Hematopoietic multipotent progenitor cell treated with erythropoietin and hydrocortisone succinate and interleukin-3 and kit ligand, for 4 days (in vitro differentiated cells): ENCODE measurements at places on chromosomes 1 and 21.

GRCh38 chr1:202923533-202923932, 3.5 kb downstream of the KLHL12 start:
- no peak for DNase-seq

- DNase-seq: no peak
Measured at GRCh38 chr1:202561726-202562443, 148.4 kb downstream of the SYT2 start.

DNA sequence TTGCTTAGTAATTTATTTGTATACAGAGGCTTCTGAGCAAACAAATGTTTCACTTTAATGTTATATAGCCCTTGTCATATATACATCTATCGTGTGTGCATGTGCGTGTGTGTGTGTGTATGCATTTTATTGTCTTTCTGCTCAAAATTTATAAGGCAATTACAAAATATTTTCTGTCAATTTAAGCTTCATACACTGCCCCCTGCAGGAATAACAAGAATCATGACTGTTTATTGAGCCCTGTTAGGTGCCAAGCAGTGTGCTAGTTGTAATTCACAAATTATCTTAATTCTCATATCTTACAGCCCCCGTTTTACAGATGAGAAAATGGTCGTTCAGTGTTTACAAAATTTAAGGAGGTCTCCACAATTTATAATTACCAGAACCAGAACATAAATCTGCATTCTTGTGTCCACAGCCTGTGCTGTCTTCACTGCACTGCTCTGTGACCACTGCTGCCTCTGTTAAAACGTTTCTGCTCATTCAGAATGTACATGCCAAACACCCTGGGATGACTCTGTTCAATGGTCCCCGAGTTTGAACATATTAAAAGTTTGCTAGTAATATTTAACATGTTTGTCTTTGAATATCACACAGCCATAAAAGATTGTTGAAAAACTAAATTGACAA, 181.3 kb downstream of the ATP6V1G3 start:
- DNase-seq: peak; percentile 60

DNA sequence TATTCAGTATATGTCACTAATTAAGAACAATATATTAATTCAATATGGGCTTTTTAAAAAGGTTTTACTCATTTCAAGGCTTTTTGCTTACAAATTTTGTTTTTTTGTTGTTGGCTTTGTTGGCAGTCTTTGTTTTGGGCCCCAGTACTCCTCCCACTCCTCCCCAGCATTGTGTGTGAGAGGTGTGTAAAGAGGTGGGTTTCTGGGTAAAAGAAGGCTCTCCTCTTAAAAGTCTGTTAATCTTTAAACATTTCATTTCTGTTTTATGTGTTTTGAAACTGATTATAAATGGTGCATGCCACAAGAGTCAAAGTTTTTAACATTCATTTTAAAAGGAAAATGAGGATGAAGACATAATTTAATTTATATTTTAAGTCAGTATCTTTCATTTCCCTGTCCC, 79.6 kb downstream of the SASS6 start:
- no peak for DNase-seq

GRCh38 chr1:221264848-221265247, 385.6 kb downstream of the HLX start:
- no peak for DNase-seq

DNA sequence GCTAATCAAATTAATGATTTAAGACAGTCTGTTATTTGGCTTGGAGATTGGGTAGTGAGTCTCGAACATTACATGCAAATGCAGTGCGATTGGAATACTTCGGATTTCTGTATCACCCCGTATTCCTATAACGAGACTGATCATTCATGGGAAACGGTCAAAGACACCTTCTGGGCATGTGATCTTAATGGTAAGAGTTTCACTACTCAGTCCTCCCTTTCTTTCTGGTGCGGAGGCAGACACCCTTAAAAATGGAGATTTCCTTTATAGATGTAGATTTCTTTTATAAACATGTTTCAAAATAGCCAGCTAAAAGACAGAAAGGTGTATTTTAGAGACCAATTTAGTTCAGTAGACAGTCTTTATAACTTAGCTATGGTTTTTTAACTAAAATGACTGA, 74.4 kb downstream of the HS2ST1 start:
- no peak for DNase-seq

- DNase-seq: no peak
Measured at GRCh38 chr1:113137563-113137962, 64.6 kb downstream of the LRIG2 start.

- DNase-seq: no peak
Measured at GRCh38 chr1:4512636-4513035, 141.8 kb upstream of the AJAP1 start.

- DNase-seq: no peak
Measured at GRCh38 chr1:226682871-226683814, 55.9 kb downstream of the ITPKB start.

DNA sequence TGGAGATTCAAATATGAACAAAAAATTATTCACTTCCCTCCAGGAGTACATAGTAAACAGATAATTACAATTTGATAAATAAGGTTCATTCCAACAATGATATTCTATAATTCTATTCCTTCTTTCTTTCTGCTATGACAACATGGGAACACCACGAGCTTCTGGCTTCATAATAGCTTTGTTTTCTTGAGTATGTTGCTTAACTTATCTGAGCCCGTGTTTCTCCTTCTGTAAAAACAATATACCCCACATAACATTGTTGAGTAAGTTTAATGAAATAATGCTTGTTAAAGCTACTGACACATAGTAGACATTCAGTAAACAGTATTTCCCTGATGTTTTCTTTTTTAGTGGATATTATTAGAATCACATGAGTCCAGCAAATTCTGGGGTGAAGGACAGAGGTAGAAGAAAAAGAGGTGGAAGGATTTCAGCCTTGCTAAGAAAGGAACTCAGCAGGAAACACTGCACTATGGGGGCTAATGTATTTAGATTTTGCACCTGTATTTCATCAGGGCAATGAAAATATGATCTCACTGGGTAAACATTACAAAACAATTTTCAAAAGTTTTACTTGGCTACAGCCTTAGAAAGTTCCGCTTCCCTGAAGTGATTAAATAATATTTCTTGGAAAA, 430.8 kb upstream of the C1orf87 start:
- DNase-seq: no peak

GRCh38 chr1:6554907-6555778, at the start of gene TAS1R1:
TSS of gene TAS1R1 (plus strand) at chr1:6555307. CDS start at chr1:6555374, 67 bp downstream.
- no peak for DNase-seq

- DNase-seq: no peak
Measured at GRCh38 chr1:232499188-232499587, 130.7 kb downstream of the SIPA1L2 start.

DNA sequence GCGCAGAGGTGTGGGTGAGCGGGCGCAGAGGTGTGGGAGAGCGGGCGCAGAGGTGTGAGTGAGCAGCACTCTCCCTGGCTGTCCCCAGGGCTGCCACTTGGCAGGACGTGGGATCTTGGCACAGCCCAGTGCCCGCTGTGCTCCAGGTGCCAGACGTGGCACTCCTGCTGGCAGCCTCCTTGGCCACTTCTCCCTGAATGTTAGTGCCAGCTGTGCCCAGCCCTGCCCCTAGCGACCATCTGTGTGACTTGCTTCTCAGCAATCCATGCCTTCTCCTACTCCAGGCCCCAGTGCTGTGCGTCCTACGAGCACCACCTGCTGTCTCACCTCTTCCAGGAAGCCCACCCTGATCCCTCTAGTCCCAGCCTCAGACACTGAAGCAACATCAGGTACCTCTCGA, 30.5 kb downstream of the KRTAP10-1 start:
- peak; percentile 14 for DNase-seq

GRCh38 chr1:53769780-53770179, 30.8 kb upstream of the GLIS1 start:
- no peak for DNase-seq

DNA sequence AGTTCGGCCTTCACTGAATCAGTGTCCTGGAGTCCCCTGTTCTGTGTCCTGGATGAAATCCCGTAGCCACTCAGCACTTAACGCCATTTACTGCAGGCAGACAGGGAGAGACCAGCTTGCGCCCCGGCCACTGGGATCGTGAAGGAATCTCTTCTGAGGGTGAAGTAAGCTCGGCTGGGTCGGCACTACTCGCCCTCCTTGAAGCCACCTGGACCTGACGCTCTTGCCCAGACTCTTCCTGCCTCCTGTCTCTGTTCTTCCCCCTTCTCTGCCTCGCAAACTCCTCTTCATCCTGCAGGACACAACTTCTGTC, 99.9 kb upstream of the ZBTB40 start:
- DNase-seq: no peak

DNA sequence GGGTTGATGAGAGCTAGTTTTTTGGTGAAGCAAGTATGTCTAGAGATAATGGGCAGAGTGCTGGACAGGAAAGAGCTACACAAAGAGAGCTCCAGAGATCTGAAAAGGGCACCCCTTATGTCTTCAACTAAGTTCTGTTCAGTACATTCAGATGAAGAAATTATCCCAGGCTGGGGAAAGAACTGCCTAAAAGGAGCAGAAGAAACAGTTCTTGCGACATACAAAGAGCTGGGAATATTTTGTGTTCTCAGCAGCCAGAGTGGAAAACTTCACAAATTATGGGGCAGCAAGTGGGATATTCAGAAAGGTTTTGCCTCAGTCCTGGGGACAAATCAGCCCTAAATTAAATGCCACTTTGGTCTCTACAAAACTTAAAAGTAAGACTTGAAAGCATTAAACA, 17.4 kb upstream of the CCN1 start:
- DNase-seq: no peak

GRCh38 chr1:171738911-171739310, 3.0 kb downstream of the VAMP4 start:
- no peak for DNase-seq

GRCh38 chr1:110356379-110356778, 17.2 kb downstream of the RBM15 start:
- no peak for DNase-seq

DNA sequence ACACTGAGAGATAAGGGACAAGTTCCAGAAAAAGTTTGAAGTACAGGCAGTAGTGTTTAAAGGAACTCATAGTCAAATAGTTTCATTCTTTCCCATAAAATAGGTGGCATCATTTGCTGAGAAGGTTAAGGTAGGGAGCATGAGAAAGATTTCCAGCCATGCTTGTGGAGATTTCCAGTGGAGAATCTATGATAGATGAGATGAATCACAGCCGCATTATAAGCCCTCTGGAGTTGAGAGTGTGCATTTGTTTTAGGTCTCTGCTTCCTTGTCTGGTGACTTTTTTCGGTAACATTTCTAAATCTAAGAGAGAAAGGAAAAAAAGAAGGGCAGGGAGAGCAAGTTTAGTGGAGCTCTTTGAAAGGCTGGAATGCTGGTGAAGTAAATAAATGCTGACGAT, 108.7 kb downstream of the DISP1 start:
- no peak for DNase-seq

GRCh38 chr1:117852853-117853553, 76.4 kb downstream of the GDAP2 start:
- no peak for DNase-seq

DNA sequence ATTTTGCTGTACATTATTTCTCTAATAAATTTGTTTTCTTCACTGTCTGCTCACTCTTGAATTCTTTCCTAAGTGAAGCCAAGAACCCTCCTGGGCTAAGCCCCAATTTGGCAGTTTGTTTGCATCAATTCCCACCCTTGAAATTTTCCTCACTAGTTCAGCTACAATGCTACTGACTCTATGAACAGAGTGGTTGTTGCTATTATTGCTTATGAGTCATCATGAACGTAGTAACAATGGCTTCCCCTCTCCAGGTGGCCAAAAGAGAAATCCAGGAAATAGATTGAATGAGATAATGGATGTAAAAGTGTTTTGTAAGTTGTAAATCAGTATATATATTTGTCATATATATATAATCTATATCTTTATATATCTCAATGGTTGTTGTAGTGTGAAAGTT, 193.0 kb downstream of the URB2 start:
- DNase-seq: no peak

GRCh38 chr1:89759036-89759435, 61.8 kb upstream of the LRRC8D start:
- DNase-seq: peak; percentile 25

DNA sequence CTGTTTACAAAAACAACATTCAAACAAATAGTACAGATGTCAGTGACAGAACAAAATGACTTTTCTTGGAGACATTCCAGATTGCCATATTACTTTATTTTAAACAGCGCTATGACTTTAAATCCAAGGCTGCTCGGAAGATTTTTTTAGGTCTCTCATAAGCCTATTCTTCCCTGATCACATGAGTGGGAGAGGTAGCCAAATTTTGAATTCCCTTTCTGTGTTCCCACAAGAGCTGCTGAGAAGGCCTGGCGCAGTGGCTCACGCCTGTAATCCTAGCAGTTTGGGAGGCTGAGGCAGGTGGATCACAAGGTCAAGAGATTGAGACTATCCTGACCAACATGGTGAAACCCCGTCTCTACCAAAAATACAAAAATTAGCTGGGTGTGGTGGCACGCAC, 53.7 kb downstream of the SLC35A3 start:
- DNase-seq: no peak

GRCh38 chr1:221182791-221183533, 303.7 kb downstream of the HLX start:
- peak; percentile 65 for DNase-seq

- DNase-seq: peak; percentile 85
Measured at GRCh38 chr1:201982623-201983379, at the start of gene RNPEP. TSS of gene RNPEP (plus strand) at chr1:201982648. CDS start at chr1:201982667, 19 bp downstream.

DNA sequence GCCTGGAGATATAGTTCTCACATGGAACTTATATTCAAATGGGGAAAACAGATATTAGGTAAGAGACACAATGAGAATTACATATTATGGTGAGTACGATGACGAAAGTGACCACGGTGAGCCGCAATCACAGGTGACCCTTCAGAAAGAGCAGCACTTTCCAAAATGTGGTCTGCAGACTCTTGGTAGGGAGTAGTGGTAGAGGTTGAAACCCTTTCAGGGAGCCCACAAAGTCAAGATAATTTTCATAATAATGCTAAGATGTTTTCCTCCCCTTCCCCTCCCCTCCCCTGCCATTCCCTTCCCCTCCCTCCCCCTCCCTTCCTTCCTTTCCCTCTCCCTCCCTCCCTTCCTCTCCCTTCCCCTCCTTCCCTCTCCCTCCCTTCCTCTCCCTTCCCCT, 83.5 kb upstream of the AKT3 start:
- peak; percentile 25 for DNase-seq

DNA sequence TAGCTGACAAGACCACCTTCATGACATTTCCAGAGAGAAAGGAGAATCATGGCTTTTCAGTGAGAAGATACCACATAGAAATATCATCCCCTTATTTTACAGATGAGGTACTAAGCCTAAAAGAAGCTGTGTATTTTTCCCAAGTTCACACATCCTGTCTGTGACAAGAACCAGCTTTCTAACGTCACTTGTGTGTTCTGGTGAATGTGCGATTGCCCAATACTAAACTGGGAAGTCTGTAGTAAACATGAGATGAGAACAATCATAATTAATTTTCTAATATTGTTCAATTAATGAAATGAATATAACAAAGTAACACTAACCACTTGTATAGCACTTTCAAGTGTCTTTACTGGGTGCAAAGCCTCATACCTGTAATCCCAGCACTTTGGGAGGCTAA, 46.0 kb downstream of the PTGER3 start:
- no peak for DNase-seq
